ENCODE measurements at places on chromosomes 3 and 15.

GRCh38 chr3:152335273-152335672, 66.5 kb downstream of the MBNL1 start:
- DNase-seq: no peak

DNA sequence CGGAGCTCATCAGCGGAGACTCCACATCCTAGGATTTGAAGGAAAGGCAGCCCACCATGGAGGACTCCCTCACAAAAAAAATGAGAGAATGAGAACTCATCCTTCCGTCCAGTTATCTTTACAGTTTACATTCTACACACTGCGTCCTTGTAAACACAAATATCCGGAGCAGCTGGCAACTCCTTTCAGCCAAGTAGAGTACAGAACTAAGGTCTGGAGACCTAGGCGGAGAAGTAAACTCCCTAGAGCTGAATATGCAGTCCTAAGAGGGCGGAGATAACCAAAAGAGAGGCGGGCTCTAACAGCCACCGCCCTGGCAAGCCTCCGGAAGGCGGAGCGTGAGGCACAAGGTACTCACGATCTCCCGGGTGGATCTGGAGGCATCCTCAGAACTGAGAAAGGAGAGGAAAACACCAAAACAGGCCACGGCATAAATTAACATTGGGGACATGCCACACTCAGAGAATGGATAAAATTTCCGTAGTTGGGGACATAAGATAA, 924 bp upstream of the SIN3A start:
- DNase-seq: peak; percentile 79

DNA sequence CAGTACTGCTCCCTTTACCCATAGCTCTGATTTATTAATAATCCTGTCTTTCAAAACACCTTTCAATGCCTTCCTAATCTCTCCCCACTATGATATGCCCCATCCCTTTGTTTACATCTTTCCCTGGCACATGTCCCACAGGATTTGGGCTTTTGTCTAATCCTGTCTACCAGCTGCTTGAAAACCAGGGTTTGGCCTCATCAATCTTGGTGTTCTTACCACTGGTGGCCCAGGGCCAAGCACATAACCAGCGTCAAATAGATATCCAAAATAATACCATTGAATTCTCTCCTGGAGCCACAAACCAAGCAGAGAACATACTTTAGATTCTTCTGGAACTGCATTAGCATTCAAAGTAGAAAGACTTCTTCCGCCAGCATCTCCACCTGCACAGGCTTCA, 104.8 kb upstream of the PPP2R3A start:
- no peak for DNase-seq

- DNase-seq: no peak
Measured at GRCh38 chr15:40253167-40253790, 14.4 kb downstream of the PAK6 start.

DNA sequence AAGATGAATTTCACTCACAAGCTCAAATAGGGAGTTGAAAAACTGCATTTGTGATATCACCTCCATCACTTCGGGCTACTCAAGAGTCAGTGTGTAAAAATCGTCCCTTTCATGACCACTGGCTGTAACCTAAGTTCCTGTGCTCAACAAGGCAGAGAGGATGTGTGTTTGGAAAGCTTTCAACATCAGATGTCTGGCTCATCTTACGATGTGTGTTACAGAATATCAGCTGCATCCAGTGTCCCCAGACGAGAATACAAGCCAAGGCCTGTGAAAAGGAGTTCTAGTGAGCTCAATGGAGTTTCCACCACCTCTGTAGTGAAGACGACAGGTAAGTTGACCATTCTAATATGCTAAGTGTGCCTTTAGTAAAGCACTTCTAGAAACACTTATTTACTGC, 65.5 kb upstream of the ADAMTSL3 start:
- no peak for DNase-seq

DNA sequence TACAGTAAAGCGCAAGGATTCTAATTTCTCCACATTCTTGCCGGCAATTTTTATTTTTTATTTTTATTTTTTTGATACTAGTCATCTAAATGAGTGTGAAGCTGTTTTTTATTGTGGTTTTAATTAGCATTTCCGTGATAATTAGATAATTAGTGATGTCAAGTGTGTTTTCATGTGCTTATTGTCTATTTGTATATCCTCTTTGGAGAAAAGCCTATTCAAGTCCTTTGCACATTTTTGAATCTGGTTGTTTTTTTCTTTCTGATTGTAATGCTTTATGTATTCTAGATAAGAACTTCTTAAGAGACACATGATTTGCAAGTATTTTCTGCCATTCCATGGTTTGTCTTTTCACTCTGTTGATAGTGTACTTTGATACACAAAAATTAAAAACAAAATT, 16.1 kb downstream of the CTDSPL2 start:
- no peak for DNase-seq

DNA sequence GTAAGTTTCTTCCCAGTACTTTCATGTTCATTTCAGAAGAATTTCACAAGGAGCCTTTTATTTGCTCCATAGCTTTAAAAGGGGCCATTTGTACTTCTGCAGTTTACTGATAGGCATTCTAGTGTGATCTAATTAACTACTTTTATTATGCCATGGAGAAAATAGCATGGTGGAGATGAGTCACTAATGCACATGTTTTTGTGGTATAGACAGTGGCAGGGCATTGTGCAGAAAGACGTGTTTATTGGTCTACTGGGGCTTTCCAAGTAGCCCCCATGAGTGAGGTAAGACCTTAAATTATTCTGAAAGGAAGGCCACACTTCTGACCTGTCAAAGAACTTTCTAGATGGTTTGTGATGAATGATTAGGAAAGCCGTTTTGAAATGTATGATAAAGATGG, 810.0 kb upstream of the NR2F2 start:
- DNase-seq: peak; percentile 6

DNA sequence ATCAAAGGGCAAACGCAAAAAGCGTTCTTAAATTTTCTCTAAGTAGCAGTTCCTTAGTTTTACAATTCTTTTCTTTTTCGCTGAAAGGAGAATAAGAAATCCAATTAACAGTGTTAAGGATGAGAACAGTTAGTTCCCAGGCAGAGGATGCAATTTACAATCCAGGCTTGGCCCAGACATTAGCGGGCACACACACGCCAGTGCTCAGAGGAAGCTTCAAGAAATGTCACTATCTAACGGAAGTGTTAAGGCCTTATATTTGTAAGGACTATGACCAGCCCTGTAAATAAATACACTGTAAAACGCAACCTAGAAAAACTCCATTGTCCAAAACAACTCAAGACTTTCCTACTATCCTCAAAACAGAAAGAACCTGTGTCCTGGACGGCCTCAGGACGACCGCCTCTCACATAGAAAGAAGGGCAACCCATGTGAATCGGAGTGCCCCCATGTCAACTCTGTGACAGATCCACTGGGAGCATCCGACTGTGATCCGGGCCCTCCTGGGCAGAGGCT, 1.3 kb downstream of the ACAP2 start:
- peak; percentile 52 for DNase-seq

DNA sequence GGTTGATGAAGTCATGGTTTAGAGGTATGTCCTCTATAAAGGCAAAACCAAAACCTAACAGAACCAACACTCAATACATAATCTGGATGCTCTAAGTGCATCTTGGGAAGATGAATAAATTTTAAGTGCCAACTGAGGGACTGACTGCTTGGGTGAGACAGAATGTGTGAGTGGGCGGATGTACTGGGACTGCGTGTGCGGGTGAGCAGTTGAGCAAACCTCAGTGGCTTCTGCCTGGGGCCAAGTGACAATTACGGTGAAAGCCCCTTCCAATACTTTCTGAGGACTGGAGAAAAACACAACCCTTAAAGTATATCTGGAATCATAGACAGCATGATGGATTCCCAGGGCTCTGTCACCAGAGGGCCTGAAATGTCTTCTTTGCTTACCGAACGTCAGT, 80.1 kb upstream of the FEZF2 start:
- no peak for DNase-seq

DNA sequence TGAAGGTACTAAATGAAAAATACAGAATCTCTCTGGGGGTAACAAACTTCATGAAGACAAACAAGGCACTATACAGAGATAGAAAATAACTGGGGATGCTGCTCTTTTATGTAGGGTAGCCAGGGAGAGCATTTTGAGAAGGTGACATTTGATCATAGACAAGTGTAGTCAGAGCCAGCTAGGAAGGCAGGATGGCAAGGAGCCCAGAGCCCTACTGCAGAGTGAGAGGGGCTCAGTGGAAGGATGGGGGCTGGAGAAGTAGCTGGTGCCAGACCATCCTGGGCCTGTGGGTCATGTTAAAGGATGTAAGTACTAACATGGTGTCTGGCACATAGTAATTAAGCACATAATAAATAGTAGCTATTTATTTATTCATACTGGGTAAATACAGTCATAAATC, 133.6 kb downstream of the MEIS2 start:
- no peak for DNase-seq

- DNase-seq: no peak
Measured at GRCh38 chr15:69613182-69613581, 160.6 kb downstream of the RPLP1 start.

DNA sequence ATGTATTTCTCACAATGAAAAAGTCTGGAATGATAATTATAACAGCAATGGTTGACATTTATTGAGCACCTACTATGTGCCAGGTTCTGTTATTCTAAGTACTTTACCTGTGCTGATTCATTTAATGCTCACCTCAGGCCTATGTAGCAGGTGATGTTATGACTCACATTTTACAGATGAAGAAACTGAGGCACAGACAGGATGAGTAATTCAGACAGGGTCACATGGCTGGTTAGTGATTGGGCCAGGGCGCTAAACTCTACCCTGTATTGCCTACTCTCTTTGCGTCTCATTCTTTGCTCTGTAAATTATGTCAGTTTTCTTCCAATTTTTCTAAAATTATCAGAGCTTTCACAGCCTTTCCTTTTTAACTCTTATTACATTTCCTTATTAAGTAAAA, 98.3 kb downstream of the PIK3R4 start:
- no peak for DNase-seq

DNA sequence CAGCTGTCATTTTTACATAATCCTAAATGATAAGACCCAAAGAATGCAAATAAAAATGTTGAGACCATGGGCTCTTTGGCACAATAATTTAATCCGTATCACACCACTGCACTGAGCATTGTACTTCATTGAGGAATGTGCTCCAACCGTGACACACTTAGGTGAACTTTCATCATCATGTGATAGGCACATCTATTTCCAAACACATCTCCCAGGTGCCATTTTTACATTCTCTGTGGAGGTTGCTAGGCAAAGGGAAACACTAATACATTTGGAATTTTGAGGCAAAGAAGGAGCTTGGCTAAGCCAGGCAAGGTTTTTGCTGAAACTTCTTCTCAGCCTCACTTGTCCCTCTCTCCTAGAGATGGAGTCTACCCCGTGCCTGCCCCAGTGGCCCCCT, 68.7 kb downstream of the LRTM1 start:
- DNase-seq: peak; percentile 30

GRCh38 chr3:5568451-5568850, 380.9 kb downstream of the EDEM1 start:
- no peak for DNase-seq

GRCh38 chr3:48344867-48345507, 11.5 kb upstream of the SPINK8 start:
- DNase-seq: no peak

GRCh38 chr3:196650740-196651311, 11.3 kb downstream of the NRROS start:
- DNase-seq: peak; percentile 95

GRCh38 chr3:15635121-15635661, 33.6 kb downstream of the BTD start:
- peak; percentile 99 for DNase-seq

GRCh38 chr3:4935347-4935746, 43.9 kb upstream of the BHLHE40 start:
- no peak for DNase-seq

GRCh38 chr3:185940951-185941350, 3.1 kb upstream of the TRA2B start:
- DNase-seq: no peak

DNA sequence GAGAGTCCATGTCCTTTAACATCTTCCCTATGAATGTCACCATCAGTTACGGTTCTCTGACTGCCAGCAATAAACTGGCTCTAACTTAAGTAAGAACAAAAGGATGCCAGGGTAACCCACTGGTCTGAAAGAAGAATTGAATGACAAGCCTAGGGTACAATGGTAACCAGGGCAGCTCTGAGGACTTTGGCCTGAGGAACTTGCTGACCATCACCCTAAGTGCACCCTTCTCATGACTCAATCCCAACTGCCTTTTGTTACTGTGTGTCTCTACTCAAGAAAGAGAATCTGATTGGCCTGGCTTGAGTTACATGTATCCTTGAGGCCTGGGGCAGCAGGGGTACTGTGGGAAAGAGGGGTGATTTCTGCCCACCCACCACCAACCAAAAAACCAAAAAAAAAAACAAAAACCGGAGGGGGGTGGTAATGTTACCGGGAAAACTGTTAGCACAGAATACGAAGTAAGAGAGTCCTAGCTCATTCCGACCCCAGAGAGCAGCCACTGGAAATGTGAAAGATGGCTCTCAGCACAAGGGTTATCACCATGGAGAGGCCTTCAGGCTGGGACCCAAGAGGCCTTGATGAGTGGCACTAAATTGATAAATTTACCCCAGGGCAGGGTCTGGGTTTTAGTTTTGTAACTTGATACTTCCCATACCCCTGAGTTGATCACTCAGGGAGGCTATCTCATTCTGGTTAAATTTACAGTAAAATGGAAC, 9.3 kb upstream of the SLC28A1 start:
- DNase-seq: no peak

DNA sequence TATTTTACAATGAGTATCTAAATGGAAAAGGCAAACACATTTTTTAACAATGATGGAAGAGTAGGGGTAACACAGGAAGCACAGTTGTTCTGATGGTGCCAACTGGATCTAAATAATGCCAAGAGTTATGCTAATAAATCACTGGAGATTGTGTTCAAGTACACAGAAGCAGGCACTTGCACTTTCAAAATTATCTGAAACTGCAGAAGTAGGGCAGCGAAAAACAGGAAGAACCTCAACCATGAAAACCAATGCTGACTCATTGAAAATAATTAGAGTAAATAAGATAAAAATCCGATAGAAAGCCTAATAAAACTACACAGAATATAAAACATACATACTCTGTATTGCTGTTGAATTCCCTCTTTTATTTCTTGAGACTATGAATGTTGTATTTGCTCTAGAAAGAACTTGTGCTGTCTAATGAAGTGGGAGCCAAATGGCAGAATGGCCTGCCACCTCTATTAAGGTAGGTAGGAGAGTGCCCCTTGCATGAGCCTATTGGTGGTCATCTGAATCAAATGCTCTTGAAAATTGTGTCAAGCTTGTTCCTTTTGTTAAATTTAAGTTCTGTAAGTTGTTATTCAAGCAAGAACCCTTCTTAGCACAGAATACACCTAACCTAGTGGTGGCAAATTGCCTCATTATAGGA, 93.7 kb downstream of the ABI3BP start:
- no peak for DNase-seq

DNA sequence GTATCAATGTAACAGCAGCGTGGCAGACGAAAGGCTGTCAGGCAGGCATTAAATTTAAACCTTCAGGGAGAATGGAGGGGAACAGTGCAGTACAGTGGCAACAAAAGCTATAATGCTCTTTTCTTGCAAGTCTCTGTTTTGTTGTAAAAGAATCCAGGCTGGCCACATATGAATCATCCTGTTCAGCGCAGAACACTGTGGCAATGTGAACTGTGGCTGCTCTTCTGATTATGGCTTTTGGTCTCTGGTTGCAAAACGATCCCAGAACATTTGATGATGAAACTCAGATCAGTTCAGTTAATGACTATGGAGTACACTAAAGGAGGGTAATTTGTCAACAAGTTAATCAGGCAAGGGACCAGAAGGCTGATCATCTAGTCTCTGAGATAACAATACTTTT, 219.7 kb upstream of the SGO1 start:
- DNase-seq: peak; percentile 79

Measured in fibroblast of villous mesenchyme (primary cell).